ENCODE measurements at places on chromosomes 4 and X.

- no peak for DNase-seq
Measured at GRCh38 chr4:24650849-24651640, 66.7 kb upstream of the DHX15 start.

GRCh38 chr4:67131224-67131623, 414.1 kb downstream of the CENPC start:
- no peak for DNase-seq

DNA sequence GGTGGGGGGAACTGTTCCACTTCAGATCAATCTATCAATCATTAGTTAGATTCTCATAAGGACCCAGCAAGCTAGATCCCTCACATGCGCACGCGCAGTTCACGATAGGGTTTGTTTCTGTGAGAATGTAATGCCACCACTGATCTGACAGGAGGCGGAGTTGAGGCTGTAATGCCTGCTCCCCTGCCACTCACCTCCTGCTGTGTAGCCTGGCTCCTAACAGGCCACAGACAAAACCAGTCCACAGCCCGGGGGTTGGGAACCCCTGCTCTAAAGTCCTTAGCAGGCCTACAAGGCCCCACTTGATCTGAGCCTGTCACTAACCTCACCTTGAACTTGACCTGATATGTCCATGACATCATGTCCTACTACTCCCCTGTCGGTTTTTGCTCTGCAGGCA, 30.3 kb downstream of the ARL9 start:
- no peak for DNase-seq

GRCh38 chr4:25926462-25926861, 12.4 kb downstream of the SMIM20 start:
- DNase-seq = no peak

- no peak for DNase-seq
Measured at GRCh38 chrX:56385336-56385735, 153.2 kb downstream of the KLF8 start.

- DNase-seq = peak; percentile 4
Measured at GRCh38 chr4:77240469-77241066, 83.6 kb downstream of the CCNG2 start.

- DNase-seq = no peak
Measured at GRCh38 chr4:172740434-172740833, 428.2 kb upstream of the GALNT7 start.

DNA sequence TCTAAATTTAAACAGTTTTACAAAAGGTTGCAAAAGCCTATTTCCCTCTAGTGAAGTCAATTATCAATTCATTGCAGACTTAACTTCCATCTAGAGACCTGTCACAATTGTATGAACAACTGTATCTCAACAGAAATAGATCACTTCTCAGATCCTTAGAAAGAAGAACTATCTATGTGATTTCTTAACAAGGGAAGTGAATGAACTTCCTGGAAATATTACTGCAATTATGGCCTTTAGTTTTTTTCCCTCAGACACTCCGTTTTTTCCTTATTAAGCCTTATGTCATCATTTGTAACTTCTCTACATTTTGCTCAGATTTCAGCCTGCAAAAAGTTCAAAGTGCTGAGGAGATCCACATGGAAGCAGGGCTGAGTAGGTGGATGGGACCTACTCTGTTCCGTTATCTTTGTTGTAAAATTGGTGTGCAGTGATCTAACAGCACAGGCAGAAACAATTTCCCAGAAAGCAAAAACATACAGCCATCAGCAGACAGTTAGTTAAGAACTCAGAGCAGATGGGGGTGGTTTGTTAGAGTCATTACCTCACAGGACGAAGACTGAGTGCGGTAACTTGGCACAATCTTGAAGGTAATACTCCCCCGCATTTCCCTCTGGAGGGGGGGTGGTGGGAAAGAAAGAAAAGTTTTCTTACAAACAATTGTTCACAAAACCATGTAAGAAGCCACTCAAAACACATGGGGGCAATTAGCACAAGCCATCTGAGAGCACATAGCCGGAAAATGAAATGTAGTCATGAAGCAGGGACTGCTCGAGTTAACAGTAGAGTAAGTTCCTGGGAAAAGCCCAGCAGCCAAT, 112.3 kb downstream of the NYX start:
- DNase-seq = no peak

GRCh38 chr4:88196523-88197185, 38.2 kb upstream of the ABCG2 start:
- DNase-seq = no peak

Data from stimulated activated CD8-positive, alpha-beta memory T cell treated with anti-CD3 and anti-CD28 coated beads, Interleukin-12 subunit alpha, Interleukin-12 subunit beta, amount 100 ng/mL, for 4 hours (primary cell).